ENCODE measurements at places on chromosomes 3 and 15.
A peak's percentile ranks its signal among the peaks of the same experiment; 100 is the strongest.

GRCh38 chr3:189121092-189121491 lies 50.7 kb upstream of the TPRG1 start:
- DNase-seq = no peak

GRCh38 chr3:194995334-194995733 lies 275.6 kb downstream of the XXYLT1 start:
- no peak for DNase-seq

DNA sequence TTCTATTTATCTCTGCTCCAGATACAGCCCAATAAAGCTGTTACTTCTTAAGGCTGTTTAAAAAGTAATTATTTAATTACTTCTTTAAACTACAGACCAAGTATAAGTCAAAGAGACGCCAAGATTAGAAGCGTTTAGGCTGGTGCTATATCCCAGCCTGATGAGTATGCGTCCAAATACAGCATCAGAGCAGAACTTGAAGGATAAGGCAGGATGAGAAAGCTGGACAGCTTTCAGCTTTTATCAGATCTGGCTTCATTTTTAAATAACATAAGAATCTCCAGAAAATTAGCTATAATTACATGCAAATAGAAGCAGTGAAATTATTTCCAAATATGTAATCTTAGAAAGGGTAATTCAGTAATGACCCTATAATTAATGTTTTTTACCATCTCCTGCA lies 110.3 kb upstream of the MYO5C start:
- DNase-seq = no peak

GRCh38 chr3:51954105-51954504 lies 1.1 kb upstream of the GPR62 start:
- DNase-seq = no peak

DNA sequence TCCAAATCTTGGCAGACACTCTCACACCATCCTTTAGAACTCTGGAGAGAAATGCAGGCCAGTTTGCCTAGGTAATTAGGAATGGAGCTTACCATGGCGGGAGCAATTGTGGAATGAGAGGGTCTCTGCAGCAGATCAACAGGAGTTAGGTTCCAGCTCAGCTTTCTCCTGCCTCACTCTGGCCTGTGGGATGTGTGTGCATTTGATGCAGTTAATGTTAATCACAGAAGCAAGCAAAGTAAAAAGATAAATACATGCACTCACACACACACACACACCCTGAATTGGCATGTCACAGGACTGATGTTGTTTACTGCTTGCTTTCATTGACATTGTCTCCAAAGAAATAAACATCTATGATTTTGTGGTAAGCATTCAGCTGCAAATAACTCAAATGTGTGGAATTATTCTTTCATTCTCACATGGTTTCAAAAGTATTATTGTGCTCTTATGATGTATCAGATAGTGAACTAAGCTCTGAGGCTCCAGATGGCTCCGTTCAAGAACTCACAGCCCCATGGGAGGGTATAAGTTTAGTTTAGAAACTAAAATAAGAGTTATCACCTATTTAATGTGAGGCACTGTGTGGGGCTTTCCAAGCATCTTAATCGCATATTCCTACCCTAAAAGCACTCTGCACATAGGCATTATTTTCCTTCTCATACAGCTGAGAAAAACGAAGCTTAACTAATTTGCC lies 31.3 kb upstream of the BFSP2 start:
- DNase-seq = no peak

DNA sequence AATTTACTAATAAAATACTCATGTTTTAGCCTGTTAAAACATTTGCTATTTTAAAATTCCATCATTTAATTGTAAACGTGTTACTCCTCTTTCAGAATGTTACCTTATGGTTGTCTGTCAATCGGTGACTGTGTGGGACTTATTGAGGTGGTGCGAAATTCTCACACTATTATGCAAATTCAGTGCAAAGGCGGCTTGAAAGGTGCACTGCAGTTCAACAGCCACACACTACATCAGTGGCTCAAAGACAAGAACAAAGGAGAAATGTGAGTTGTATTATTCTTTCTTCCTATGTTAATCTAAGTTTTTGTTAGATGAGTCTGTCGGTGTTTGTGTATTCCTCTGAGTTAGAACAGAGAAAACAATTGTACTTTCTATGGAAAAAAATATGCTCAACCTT lies 21.7 kb downstream of the KCNMB3 start:
- DNase-seq = no peak

DNA sequence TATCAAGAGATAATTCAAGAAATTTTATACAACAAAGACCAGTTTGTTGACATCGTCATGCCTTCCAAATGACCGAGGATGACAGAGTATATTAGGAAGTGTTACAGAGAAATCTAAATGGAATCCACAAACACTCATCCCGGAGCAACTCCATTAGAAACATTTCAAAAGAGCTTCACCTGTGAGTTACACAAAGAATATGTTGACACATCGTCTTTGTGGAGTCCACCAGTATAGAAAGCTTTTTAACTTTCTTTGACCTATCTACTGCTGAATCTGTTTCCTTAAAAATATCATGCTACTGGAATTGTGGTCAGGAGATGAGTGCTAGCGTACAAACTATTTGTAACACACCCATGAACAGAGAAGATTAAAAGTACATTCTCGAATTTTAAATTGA lies 130.4 kb downstream of the SUCLG2 start:
- DNase-seq = peak; percentile 48

DNA sequence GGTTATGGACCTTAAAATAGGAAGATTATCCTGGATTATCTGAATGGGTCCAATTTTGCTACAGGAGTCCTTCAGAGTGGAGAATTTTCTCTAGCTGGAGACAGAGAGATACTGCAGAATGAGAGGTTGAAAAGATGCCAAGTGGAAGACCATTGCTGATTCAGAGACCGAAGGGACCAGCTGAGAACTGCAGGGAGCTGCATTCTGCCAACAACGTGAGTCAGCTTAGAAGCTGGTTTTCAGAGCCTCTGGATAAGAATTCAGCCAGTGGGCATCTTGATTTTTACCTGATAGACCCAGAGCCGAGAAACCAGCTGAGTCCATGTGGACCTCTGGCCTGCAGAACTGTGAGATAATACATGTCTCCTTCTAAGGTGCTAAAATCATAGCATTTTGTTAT lies 234.0 kb downstream of the NR2F2 start:
- no peak for DNase-seq
